ENCODE measurements at places on chromosomes 3 and 15. TPM values are rescaled to one million over a fixed set of nuclear protein-coding genes. Genes with fewer than 3 reads are reported as not detected.
A peak's percentile ranks its signal among the peaks of the same experiment; 100 is the strongest.

Gene ACKR4
- total RNA-seq: not detected

- H3K27ac ChIP-seq: peak overlapping the region; percentile 77
- no peak for DNase-seq
- H3K27me3 ChIP-seq: no peaks in the 10 kb centered on the region
- peaks cover 49% of the 10 kb centered on the region for H3K4me1 ChIP-seq
Measured at GRCh38 chr3:194476784-194477183, 10.0 kb downstream of the ATP13A3 start.

DNA sequence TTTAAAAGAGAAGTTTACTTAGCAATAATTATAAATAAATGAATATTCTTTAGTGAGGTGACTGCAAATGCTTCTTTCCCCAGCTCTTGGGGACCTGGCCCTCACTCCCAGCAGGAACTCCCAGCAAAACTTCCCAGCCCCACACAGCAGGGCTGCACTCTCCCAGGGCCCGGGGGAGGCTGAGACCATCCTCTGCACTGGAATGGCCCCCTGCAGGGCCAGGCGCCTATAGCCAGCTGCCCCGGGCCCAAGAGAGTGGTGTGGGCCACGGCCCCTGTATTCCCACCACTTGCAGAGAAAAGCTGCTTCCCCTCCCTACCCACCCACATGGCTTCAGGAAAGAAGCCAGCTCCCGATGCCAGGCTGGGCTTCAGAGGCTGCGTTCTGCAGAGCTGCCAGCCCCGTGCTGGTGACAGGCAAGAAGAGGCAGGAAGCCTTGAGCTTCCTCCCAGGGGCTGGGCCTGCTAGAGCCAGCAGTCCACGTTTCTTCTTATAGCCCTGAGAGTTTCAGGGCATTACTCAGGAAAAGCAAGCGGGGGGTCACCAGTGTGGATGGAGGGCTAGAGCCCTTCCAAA lies 20.0 kb downstream of the IDH2 start:
- DNase-seq: no peak
- no peak overlapping the region for H3K4me3 ChIP-seq
- H3K27me3 ChIP-seq: no peaks in the 10 kb centered on the region
- H3K4me1 ChIP-seq: no peaks in the 10 kb centered on the region

GRCh38 chr3:11587766-11588165 lies 55.9 kb downstream of the VGLL4 start:
- H3K27ac ChIP-seq: peak overlapping the region; percentile 43
- no peak overlapping the region for H3K4me3 ChIP-seq
- no peak for DNase-seq
- H3K4me1 ChIP-seq: peaks cover 64% of the 10 kb centered on the region
- no peaks in the 10 kb centered on the region for H3K27me3 ChIP-seq
- peaks cover 24% of the 10 kb centered on the region for H3K36me3 ChIP-seq
